ENCODE measurements at places on chromosomes 4 and X.

DNA sequence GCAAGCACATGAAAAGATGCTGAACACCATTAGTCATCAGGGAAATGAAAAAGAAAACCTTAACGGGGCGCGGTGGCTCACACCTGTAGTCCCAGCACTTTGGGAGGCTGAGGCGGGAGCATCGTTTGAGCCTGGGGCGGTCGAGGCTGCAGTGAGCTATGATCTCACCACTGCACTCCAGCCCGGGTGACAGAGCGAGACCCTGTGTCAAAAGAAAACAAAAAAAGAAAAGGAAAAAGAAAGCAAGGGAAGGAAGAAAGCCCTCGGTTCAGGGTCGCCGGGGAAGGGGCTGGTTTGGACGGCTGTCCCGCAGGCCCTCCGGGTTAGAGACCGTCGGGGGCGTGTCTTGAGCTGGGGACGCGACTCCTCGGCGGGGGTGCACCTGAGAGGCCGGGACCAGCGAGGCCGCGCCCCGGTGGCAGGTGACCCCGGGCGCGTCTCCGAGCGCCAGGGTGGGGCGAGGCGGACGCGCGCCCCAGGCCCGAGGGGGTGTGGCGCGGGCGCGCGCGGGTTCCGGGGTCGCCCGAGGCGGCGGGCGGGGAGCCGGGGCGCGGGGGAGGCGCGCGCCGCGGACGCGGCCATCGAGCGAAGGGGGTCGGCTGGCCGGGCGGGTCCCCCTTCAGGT, 478 bp upstream of the PLXNA3 start:
- DNase-seq = peak; percentile 54

- no peak for DNase-seq
These were observed 5.2 kb downstream of the DNASE1L1 start for GRCh38 chrX:154403858-154404257.

DNA sequence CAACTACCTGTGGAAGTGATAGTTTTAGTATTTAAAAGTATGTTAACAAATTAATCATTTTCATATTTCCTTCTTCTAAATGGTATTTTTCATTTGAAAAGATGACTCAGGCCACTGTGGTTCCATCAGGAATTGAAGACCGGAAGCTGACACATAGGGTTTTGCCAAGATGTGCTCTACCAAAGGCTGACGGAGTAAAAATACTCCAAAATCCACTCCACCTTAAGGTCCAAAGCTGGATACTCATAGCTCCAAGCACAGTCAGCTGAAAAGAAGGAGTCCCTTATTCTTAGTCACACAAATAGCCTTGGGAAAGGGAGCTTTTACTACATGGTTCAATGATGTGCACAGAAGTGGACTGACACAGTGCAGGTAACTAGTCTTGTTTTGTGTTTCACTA, 472.0 kb downstream of the ARAP2 start:
- no peak for DNase-seq

- DNase-seq = no peak
These were observed 49.2 kb upstream of the HDAC8 start for GRCh38 chrX:72621625-72622485.

GRCh38 chr4:1219566-1219950, 29.4 kb downstream of the CTBP1 start:
- DNase-seq = no peak

DNA sequence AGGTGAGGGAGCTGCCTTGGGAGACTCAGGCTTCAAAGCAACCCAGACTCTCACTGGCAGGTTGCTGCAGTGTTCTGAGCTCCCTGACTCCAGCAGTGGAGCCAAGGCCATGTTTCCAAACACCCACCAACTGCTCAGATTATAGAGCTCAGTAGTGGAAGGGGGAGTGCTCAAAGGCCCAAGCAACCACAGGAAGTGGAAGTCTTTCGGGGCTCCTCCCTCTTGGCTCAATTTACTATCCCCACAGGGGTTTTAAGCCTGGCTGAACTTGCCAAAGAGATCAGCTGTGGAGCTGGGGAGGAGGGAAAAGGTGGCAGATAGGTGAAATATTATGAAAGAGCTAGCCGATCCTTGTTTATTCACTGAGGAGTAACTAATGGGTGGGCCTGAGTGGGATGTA, 82.5 kb downstream of the HPRT1 start:
- DNase-seq = no peak

DNA sequence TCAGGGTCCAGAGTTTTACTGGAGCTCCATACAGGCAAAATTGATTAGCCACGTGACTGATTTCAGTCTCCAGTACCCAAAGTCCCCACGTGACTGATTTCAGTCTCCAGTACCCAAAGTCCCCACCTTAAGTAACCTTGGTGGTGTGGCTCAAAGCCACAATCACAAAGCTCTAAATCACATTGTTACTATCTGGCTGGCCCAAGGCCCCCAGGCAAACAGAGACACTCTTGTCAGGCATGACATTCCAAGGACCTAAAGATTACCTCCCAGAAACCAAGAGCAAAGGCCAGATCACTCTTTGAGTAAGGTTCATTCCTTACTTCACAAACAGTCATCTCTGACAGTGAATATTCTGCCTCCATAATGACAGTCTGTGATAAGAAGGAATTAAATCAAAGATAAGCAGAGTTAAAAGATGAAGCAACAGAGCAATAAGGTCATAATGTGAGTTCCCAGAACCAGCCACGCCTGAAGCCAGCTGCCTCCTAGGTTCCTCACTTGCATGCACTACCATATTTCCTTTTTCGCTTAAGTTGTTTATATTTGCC, 78.5 kb downstream of the ANXA3 start:
- DNase-seq = no peak

- peak; percentile 29 for DNase-seq
These were observed 471 bp downstream of the MCTS1 start for GRCh38 chrX:120604361-120604782.

GRCh38 chr4:138199568-138200235, 42.4 kb downstream of the SLC7A11 start:
- no peak for DNase-seq

GRCh38 chr4:3391422-3391821, 50.3 kb upstream of the HGFAC start:
- no peak for DNase-seq

DNA sequence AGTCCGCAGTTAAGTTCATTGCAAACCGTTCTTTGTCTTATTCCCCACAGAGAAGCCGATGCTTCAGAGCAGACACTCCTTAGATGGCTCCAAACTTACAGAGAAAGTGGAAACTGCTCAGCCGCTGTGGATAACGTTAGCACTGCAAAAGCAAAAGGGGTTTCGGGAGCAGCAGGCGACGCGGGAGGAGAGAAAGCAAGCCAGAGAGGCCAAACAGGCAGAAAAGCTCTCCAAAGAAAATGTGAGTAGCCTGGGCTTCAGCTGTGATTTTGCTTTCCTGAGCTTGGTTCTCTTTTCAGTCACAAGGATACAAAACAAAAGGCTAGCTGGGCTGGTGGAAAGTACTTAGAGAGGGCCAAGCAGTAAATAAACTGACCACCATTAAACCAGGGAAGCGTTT, 64.0 kb downstream of the AASDH start:
- DNase-seq = no peak

- no peak for DNase-seq
These were observed 136.2 kb upstream of the MED14 start for GRCh38 chrX:40871385-40872082.

DNA sequence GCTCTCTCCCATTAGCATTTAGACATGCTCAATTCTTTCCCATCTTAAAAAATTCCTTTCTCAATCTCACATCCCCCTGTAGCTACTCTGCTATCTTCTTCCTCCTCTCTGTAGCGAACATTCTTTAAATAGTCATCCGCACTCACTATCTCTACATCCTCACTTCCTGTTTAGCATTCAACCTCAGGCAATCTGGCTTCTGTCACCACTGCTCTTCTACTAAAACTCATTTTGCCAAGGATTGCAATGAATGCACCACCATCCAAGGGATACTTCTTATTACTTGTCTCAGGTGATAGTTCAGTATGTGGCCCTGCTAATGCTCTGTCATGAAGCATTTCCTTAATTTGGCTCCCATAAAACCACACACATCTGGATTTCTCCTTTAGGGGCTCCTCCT, 10.9 kb upstream of the TET2 start:
- no peak for DNase-seq

DNA sequence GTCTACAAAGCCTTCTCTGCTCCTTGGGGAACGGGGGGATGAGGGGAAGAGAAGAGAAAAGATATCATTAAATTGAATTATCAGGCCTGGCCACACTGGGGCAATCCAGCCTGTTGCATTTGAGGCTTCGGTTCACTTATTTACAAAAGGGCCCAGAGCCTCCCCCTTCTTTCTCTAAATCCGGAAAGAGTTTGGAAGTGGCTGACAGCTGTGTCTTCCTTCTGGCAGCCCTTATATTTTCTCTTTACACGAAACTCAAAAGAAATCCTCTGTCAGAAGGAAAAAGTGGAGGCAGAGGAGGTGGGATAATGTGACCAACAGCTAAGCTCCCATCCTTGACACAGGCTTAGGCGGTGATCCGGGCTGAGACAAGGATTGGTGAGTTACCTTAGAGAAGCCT, 158.3 kb upstream of the TAPT1 start:
- DNase-seq = no peak

DNA sequence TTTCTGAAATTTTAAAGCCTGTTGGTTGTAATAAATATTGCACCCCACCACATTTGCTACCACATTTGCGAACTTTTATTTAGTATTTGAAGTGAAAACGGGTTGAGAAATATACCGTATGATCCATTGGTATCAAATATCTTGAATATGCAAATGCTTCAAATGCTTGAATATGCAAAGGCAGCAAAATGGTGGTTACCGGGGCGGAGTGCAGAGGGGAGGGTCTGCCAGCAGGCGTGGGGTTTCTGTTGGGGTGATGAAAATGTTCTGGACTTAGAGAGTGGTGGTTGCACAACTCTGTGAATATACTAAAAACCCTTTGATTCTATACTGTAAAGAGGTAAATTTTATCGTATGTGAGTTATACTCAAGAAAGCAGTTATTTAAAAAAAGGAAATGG, 35.3 kb downstream of the SHROOM2 start:
- DNase-seq = no peak

- no peak for DNase-seq
These were observed 371.3 kb downstream of the BMPR1B start for GRCh38 chr4:95129031-95129430.

- no peak for DNase-seq
These were observed 158.3 kb downstream of the SLC4A4 start for GRCh38 chr4:71497078-71497477.

DNA sequence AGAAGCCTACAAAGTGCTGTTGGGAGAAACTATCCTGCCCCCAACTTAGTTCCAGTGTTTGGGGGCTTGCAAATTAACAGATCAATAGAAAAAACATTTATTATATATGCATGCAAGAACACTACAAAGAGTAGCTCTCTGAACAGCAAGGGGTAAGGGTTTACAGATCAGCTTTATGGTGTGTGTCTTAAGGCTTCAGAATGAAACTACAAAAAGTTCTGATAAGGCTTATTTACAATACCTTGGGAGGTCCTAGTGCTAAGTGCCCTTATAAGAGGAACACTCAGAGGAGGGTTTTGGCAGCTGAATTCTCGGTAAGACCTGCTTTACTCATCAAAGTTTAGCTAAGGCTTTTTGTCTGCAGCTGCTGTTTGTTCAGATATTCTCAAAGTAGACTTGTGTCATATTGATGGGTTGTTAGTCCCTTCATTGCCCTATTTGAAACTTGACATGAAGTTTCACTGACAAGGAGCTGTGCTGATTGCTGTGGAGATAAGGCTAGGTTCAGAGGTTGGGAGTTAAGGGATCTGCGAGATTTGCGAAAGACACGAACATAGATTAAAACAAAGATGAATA, 7.7 kb downstream of the ERVMER34-1 start:
- DNase-seq = no peak

DNA sequence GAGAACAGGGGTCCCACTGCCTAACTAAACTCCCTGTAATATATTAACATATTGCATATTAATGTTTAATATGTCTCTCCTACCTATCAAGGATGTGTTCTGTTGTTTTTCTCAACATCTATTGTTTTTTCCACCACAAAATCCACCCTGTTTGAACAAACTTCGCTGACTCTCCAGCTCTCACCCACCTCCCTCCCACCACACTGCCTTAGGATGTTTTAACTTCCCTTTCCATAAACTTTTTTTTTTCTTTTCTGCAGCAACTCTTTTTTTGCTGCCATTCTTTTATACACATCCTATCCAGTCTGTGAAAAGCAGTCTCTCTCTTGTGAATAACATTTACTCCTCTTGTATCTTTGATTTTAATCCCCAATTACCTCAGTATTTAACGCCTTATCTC, 226.1 kb downstream of the PCDH7 start:
- DNase-seq = no peak

GRCh38 chrX:15344106-15344505, 8.8 kb upstream of the PIGA start:
- DNase-seq = no peak

GRCh38 chr4:73187325-73187724, 71.3 kb downstream of the ANKRD17 start:
- DNase-seq = no peak

DNA sequence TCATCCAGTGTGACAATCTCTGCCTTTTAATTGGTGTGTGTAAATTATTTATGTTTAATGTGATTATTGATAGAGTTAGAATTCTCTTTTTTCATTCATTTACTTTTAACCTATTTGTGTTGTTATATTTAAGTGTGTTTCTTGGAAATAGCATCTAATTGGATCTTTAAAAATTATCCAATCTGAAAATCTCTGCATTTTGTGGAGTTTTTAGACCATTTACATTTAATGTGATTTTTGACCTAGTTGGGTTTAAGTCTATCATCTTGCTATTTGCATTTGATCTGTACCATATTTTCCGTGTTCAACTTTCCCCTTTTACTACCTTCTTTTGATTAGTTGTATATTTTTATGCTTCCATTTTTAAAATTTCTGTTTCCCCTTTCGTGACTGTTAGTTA, 71.3 kb downstream of the TENM3 start:
- DNase-seq = no peak

DNA sequence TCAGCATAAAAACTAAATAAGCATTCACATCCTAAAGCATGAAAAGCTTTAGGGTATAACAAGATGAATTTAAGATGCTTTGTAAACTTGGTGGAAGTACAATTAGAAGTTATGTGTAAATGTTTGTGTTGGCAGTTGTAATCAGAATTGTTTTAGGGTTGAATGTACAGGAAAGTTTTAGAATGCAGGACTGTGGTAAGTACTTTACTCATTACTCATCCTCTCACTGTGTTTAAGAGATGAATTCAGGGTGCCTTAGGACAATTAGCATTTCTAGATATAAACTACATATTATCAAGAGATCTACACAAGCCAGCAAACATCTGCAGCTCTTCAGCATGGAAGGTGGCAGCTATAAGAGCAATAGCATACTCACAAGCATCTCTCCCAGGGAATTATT, 77.5 kb upstream of the ELOVL6 start:
- no peak for DNase-seq
